ENCODE measurements at places on chromosomes 2 and 18.

- no peak for DNase-seq
Observed at GRCh38 chr2:80007777-80008503, 296.6 kb downstream of the LRRTM1 start.

DNA sequence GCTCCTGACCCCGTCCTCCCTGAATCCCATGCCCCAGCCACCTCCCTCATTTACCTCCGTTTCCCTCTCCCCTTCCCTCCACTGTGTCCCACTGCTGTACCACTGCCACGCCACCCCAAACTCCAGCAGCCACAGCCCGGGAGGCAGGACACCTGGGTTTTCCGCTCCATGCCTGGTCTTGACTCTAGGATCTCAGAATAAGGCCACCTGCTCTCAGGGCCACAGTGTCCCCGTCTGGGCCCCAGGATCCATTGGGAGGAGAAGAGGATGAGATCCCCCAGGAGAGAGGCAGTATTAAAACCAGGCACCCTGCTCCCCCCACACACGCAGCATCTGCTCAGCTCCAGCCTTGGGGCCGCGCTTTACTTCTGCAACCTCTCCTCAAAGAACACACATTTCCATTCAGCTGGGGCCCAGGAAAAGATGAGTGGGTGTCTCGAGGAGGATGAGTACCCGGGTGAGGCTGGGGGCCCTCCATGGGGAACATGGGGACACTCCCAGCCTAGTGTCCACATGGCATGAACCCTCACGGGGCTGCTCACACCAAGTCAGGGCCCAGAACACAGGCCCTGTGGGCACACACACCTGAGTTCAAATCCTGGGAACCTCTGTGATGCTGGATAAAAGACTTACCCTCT, 32.8 kb upstream of the TNS1 start:
- DNase-seq: no peak

GRCh38 chr2:127187081-127187775, 32.9 kb downstream of the CYP27C1 start:
- DNase-seq: no peak

DNA sequence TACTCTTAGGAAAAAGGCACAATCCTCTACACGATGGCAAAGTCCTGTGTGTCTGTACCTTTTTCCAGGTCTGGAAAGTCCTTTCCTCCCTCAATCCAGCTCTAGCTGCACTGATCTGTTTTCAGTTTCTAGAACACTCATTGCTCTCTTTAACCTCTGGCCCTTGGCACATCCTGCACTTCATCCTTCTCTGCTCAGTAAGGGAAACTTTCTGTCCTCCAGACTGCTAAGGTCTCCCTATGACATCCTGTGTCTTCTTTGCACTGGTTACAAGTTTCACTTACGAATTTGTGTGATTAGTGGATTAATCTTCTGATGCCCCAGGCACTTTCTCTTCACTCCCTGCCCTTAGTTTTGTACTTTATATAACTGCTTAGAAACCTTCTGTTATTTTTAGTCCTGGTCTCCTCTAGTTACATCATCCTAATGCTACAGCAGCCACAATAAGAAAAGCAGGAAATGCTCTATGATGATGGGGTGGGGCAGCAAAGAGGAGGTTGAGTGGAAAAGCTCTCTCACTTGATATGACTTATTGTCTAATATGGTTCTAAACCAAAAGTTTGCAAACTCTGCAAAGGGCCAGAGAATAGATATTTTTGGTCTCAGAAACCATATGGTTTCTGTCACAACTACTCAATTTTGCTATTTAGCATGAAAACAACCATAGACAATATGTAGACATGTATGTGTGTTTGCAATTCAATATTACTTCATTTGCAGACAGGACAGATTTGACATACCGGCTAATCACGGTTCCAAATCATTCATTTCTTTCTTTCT, 568.2 kb downstream of the THSD7B start:
- DNase-seq: no peak

- DNase-seq: no peak
Observed at GRCh38 chr2:161825429-161825828, 201.2 kb downstream of the SLC4A10 start.

DNA sequence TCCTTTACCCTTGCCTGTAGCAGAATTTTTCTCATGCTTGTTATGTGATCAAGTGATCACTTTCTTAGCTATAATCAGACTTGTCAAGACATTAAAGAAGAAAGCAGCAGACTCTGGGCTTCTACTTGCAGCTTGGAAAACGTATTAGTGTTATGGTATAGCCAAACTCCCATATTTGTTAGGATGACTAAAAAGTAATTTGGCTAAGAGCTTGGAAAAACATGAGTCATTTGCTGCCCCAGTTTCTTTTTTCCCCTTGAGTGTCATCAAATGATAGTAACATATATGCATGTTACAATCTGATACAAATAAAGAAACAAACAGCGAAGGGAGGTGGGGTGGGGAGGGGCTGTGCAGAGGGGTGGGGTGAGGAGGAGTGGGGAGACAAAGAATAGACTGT, 155.5 kb downstream of the IKZF2 start:
- no peak for DNase-seq
